ELF-1 (cell line): ENCODE measurements at places on chromosomes 12 and 14.
A peak's percentile ranks its signal among the peaks of the same experiment; 100 is the strongest.

DNA sequence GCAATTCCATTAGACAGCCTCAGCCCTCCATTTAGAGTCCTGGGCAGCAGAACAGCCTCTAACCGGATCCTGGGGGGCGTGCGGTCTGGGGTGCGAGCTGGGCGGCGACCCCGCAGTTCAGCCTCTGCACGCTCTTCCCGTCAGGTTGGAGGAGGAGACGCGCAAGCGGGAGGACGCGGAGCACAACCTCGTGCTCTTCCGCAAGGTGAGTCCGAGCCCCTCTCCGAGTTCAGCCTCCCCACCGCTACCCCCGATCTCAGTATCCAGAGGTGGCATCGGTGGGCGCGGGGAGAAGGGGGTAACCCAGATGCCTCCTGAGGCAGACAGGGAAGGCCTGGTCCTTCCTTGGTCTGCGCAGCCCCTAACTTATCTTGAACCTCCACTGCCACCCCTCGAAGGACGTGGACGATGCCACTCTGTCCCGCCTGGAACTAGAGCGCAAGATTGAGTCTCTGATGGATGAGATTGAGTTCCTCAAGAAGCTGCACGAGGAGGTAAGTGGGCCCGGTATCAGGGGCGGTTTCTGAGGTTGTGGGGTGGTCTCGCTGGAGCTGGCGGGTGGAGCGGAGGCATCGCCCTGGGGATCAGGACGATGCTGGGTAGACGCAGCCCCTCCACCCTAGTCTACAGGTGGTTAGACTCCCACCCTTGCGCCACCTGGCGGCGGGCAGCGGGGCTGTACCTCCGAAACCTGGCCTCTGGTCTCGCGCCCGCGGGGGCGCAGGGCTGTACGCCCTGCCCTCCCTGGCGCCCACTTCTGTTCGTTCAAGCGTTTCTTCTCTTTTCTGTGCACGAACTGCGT, 1.3 kb downstream of the PRPH start:
- DNase-seq, result peak; percentile 76

- DNase-seq, result no peak
Measured at GRCh38 chr12:53299101-53299453, 418 bp upstream of the MYG1 start.

DNA sequence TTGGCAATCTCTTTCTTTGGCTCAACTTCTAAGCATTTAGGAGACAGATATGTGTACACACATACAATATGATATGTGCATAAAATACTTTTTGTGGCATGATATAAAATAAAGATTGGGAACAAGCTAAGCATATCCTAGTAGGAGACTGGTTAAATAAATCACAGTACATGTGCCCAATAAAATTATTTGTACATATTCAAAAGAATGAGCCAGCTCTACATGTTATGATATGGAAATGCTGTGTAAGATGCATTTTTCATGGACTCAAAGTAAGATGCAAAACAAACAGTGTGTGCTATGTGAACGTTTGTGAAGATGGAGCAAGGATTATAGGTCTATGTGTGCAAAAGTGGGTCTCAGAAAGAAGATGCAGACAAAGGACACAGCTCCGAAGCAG, 311.4 kb downstream of the TMEM132D start:
- DNase-seq, result no peak

DNA sequence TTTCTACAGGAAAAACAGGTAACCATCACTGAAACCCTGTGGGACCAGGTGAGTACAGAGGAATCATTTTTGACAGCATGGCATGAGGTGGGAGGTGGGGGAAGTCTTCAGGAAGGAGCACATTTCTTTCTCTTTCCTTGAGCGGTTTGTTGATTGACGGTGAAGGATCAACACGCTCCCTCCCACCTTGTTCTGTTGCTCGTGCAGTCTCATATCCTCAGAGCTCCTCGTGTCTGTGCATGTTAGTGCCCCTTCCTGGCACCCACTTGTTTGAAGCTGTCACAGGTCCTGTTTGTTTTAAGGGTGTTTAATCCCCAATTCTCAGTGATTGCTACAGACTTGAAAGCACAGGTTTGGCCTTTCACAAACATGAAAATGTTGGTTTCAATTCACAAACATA, 4.4 kb downstream of the C12orf54 start:
- no peak for DNase-seq

DNA sequence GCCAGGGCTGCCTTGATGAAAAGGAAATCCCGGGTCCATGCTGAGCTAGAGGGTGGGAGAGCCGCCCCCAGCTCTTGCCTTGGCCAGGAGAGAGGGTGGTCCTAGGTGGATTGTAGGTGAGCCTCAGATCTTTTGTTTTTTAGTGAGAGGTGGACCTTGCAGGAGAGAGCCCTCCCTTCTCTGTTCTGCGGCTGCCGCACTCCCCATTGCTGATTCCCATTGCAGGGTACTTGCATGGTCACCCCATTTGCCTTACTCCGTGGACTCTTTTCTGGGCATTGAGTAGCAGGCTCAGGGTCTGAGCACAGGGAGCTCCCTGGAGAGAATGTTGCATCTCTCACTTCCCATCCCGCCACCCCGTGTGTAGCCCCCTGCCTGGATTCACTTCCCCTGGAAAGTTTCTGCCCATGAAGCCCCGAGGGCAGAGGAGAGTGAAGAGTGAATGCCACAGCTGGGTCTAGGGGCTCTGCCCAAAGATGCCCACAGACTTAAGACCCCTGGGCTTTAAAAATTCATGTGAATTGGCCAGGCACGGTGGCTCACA, 10.2 kb downstream of the VASH1 start:
- no peak for DNase-seq

DNA sequence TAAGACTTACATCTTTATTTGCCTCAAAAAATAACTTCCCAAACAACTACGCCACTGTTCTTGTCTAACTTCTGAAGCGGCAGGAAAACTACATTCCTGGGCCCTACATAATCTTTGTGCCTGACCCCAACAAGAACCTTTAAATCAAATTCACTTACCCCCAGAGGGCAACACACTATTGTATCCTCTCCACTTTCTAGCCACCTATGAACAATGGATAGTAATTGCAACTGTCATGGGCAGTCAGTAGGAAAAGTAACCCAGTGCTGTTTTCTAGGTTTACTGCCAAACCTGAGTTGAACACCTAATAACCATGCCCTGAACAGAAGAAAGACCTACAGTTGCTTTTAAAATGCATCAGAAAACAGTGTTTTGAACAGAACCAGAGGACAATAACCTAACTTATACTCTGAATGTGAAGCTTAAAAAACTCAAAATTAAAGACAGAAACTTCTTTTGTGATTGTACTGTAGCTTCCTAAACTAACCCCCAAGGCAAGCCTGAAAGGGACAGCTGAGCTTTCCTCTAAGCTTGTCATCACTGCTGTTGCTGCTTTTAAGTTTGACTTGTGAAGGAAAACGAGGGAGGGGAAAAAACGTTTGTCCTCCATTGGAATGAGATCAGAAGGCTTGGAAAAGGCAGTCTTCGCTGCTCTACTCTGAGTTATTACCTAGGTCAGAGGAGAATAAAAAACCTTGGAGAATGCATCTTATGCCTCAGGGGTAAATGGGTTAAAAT, 195.7 kb downstream of the SOX5 start:
- peak; percentile 78 for DNase-seq

- DNase-seq, result no peak
Measured at GRCh38 chr12:26740348-26740747, 92.6 kb downstream of the ITPR2 start.

DNA sequence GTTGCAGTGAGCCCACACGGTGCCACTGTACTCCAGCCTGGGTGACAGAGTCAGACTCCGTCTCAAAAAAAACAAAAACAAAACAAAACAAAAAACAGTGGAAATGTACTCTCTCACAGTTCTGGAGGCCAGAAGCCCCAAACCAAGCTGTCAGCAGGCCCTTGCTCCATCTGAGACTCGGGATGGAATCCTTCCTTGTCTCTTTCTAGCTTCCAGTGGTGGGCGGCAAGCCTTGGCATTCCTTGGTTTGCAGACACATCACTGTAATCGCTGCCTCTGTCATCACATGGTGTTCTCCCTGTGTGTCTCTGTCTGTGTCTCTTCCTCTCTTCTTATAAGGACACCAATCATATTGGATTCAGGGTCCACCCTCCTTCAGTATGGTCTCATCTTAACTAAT, 6.4 kb downstream of the TNS2 start:
- no peak for DNase-seq

DNA sequence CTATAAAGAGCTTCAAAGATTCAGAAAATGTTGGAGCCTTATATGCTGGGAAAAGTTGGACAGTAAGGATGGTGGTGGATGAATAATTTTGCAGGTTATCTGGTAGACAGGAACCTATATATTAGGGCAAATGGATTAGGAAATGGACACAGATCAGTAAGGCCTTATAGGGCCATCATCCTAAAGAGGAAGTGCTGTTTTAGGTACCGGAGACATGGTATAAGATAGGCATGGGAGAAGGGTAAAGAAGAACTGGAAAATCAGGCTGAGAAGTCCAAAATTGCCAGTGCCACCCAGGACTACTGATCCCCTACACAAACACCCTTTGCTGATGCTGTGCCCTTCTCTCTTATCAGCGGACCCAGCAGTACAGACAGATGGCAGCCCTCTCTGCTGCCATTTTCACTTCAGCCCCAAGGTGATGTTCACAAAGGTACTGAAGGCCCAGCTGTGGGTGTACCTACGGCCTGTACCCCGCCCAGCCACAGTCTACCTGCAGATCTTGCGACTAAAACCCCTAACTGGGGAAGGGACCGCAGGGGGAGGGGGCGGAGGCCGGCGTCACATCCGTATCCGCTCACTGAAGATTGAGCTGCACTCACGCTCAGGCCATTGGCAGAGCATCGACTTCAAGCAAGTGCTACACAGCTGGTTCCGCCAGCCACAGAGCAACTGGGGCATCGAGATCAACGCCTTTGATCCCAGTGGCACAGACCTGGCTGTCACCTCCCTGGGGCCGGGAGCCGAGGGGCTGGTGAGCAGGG, 5.5 kb downstream of the GDF11 start:
- DNase-seq, result no peak

DNA sequence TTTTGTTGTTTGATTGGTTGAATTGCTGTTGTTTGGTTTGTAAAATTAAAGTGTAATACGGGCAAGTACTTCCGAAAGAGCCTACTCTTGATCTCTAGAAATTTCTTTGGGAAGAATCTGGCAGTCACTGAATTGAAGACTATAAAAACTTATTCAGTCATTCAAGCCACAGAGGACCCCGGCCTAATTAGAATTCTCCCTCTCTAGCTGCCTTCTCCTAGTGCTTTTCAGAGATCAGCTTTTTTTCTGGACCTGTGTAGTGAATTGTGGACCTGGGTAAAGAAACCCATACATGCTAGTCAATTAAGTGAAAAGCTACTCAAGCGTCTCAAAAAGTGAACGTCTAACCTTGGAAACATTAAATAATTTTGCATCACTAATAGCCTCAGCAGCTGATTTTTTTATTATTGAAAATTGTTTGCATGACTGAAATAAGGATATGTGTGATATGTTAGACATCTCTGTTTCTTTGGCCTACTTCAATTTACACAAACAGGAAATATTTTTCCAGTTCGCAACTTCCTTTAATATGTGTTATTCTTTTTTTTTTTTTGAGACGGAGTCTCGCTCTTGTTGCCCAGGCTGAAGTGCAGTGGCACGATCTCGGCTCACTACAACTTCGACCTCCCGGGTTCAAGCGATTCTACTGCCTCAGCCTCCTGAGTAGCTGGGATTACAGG, 27.2 kb downstream of the EFCAB11 start:
- no peak for DNase-seq

- DNase-seq, result no peak
Measured at GRCh38 chr12:86117711-86118110, 138.5 kb downstream of the MGAT4C start.

DNA sequence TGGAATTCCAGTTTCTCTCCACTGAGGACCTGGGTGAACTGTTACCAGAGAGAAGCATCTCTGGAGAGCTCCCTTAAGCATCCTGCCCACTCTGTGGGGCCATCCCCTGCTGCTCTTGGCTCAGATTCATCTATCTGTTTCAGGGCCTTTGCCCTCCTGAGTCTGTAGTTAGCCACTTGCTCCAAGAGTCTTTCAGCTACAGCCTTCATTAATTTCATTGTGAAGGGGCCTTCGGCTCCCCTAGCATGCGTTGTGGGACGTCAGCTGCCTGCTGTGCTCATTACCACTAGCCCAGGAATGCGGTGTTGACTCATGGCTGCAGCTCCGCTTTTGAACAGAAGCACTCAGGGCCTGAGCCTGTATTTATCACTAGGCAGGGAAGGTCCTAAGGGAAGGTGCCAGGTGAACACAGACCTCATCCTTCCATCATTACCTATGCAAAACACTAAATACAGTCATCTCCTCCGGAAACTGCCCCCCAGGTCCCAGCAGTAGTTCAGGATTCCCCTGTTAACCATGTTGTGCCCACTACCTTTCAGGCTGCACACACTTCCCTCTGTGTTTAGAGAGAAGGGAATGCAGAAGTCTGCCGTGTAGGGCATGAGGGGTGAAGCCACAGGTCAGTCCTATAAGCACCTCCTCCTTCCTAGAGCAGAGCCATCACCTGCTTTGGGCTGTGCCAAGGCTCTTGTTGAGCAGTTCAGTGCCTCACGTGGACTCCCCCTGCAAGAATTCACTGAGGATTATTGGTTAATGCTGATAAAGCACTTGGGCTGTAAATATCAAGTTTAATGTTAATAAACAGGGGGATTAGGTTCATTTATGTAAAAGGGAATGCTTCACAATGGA, 191.4 kb downstream of the CACNA1C start:
- peak; percentile 77 for DNase-seq

- no peak for DNase-seq
Measured at GRCh38 chr12:93302331-93303229, 75.1 kb upstream of the NUDT4 start.

GRCh38 chr12:121808623-121809022, 4.8 kb downstream of the SETD1B start:
- DNase-seq, result no peak

DNA sequence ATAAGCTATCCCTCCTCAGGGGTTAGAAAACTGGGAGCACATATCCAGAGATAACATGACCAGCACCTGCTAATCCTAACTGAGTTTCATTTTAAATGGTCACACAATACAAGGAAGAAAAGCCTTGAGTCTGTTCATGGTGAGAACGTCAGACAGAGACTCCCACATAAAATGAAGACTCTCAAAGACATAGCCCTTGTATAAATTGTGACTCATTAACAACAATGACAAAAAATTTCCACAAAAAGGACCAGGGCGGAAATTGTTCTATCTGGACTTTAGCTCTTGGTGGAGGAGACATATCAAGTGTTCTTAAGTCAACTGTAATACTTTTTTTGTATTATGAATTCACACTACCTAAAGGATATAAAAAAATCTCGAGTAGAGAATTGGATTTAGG, 313.7 kb upstream of the DCN start:
- no peak for DNase-seq

DNA sequence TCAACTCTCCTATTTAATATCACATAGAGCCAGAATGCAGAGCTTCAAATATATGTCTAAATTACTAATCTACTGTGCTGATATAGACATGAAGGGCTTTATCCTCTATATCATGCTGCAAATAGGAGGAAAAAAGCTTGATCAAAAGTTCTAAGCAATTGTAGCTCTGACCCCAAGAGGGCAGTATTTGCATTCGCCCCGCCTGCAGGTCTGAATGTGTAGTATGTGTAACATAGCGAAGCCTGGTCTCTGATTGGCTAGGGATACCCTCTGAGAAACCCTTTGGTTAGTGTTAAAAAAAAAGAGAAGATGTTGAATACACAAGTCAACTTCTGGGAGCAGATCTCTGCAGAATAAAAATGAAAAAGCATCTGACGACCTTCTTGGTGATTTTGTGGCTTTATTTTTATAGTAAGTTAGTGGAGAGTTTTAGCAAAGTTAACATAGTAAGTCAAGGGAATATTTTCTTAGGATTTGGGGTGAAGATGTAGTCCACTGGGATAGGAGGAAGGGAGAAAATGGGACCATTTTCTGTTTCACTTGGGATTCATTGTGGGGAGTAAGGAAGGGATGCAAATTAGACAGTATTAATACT, 151.6 kb upstream of the OR4E1 start:
- peak; percentile 14 for DNase-seq
